NCI-H345 (cell line): ENCODE measurements at places on chromosomes 12 and 14.

DNA sequence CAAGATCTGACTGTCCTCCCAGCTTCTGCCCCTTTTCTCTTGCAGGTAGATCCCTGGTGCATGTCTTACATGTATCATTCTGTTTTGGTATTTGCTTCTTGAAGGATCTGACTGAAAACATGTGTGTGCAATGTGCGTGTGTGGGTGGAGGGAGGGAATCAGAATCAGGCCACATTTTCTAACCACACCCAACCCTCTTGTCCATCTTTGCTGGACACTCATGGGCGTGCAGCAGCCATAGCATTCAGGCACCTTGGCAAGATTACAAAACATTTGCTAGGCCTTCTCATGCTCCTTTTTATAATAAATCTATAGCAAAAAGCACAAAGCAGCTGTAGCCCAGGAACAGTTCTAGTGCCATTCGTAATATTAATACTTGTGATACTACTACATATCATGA is 233.6 kb upstream of the E2F7 start:
- DNase-seq = no peak

- DNase-seq = no peak
These were observed 250.0 kb downstream of the PHLDA1 start for GRCh38 chr12:75781532-75782046.

- no peak for DNase-seq
These were observed 150.9 kb upstream of the PLEKHG7 start for GRCh38 chr12:92551853-92552397.

DNA sequence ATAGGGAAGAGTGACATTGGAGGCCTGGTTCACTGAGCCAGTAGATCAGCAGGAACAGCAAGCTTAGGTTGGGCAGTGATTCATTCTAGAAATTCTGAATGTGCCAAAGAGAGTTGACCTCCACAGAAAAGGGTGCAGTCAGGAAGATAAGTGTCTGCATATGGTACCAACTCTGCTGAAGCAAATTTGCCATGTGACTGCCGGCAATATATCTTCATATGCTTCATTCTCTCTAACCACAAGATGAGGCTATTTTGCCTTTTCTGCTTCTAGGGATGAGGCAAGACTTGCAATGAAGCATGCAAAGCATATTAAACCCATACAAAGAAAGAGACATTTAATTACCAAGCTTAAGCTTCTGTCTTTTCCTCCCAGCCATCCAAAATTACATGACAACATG is 13.6 kb downstream of the CCDC198 start:
- no peak for DNase-seq
